Osteoblast (primary cell): ENCODE measurements at places on chromosomes 6 and 20. TPM values are rescaled to one million over a fixed set of nuclear protein-coding genes. Genes with fewer than 3 reads are reported as not detected.

Gene PRRT1
- under 0.01 TPM in 1 of 2 replicates, not detected in the other for total RNA-seq

Gene TRAPPC3L
- under 0.01 and 0.29 TPM in 2 replicates for total RNA-seq

Gene JAG1
- total RNA-seq: 49.2 and 60.1 TPM in 2 replicates

Gene ZSWIM3
- 4.7 and 5.3 TPM in 2 replicates for total RNA-seq

Gene BPIFB4
- total RNA-seq: not detected in 2 replicates

Gene LAMA2
- 3.5 and 9.4 TPM in 2 replicates for total RNA-seq

Gene CLVS2
- not detected in 2 replicates for total RNA-seq

DNA sequence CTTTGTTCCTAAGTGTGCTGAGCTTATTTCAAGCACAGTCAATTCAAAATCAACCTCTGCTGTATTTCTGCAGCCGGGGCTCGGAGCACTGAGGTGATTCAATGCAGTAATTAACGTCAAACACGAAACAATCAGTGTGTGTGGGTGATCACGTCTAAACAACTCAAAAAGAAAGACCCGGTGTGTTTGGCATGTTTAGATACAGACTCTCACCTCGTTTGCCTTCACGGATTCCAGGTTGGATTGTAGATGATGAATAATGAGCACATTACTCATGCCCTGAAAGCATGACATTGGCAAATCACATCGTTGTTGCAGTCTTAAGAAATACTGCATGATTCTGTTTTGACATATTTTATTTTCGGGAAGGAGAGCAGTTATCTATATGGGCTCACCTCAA, 231.0 kb downstream of the QKI start:
- H3K4me1 ChIP-seq: no peaks in the 10 kb centered on the region
- no peaks in the 10 kb centered on the region for H3K36me3 ChIP-seq
- H3K27me3 ChIP-seq: no peaks in the 10 kb centered on the region
- no peak for DNase-seq

DNA sequence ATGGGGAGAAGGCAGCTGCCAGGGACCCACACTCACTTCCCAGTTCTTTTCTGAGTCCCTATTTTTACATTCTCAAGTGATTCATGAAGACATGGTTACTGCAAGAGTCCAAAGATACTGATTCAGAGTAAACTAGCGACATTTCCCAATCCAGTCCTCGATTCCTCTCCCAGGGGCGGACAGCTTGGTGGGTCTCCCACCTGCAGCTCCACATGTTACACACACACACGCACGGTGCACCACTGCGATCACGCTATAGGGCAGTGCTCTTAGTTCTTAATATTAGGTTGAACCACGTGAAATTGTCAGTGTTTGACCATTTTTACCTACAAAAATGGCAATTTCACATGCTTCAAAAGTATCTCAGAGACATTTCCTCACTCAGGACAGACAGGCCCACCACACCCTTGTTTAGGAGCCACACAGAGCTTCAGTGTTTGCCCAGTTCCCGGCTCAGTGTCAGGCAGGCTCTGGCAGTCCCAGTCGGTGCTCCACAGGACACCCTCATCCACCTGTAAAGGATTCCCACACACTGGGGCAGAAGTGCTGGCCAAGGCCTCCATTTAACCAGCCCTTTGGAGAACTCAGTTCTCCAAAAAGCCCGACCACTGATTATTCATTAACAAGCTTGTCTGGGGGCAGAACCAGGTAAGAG, 51.8 kb downstream of the RRBP1 start:
- peaks cover 99% of the 10 kb centered on the region for H3K36me3 ChIP-seq
- H3K27ac ChIP-seq: no peak overlapping the region
- no peak overlapping the region for H3K4me3 ChIP-seq

DNA sequence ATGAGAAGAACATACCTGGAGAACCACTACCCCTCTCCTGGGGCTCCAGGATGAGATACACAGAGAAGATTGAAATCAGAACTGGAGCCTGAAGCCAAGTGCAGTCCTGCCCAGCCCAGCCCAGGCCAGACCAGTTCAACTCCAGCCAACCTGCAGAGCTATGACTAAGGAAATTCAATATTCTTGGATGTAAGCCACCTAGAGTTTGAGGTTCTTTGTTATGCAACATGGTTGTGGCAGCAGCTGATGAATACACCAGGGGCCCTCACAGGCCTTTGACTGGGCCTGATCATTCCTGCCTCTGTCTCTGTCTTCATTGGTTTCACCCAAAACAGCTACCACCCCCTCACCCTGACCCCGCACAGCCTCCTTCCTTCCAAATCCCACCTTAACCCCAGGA, 167.8 kb downstream of the LRFN2 start:
- no peaks in the 10 kb centered on the region for H3K36me3 ChIP-seq
- H3K27me3 ChIP-seq: no peaks in the 10 kb centered on the region
- no peak for DNase-seq
- H3K4me1 ChIP-seq: no peaks in the 10 kb centered on the region
- H3K4me3 ChIP-seq: no peak overlapping the region
- H3K27ac ChIP-seq: no peak overlapping the region

GRCh38 chr6:30767158-30767943, 23.0 kb upstream of the IER3 start:
- no peak overlapping the region for H3K27ac ChIP-seq
- H3K4me3 ChIP-seq: no peak overlapping the region
- no peaks in the 10 kb centered on the region for H3K36me3 ChIP-seq
- peaks cover 39% of the 10 kb centered on the region for H3K4me1 ChIP-seq
- DNase-seq: no peak

GRCh38 chr6:87391334-87391733, 16.4 kb upstream of the CFAP206 start:
- no peak overlapping the region for H3K27ac ChIP-seq
- H3K27me3 ChIP-seq: no peaks in the 10 kb centered on the region
- H3K36me3 ChIP-seq: no peaks in the 10 kb centered on the region
- H3K4me3 ChIP-seq: no peak overlapping the region

GRCh38 chr6:13478525-13478966, 8.9 kb downstream of the GFOD1 start:
- H3K36me3 ChIP-seq: no peaks in the 10 kb centered on the region
- no peaks in the 10 kb centered on the region for H3K4me1 ChIP-seq
- no peak overlapping the region for H3K4me3 ChIP-seq
- no peak overlapping the region for H3K27ac ChIP-seq
- no peak for DNase-seq

- H3K27me3 ChIP-seq: no peaks in the 10 kb centered on the region
- no peaks in the 10 kb centered on the region for H3K4me1 ChIP-seq
- DNase-seq: no peak
- H3K36me3 ChIP-seq: no peaks in the 10 kb centered on the region
Measured at GRCh38 chr6:147716434-147716833, 207.9 kb downstream of the SAMD5 start.

DNA sequence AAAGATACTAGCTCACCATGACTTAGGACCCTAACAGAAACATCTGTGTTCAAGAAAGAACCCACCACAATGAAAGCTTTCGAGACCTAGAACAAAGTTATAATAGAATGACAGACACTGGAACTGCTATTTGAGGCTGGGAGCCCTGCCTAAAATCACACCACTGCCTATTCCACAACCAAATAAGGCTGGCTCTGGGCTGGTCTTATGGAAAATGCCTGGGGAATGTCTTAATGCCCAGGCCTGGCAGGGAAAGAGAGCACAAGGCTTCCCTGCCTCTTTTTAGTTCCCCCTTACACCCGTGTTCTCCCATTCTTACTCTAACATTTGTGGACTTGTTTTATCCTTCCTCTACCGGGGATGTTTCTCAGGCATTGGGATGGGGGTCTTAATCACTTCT, 5.6 kb upstream of the METTL24 start:
- no peaks in the 10 kb centered on the region for H3K36me3 ChIP-seq
- H3K4me3 ChIP-seq: no peak overlapping the region
- H3K4me1 ChIP-seq: no peaks in the 10 kb centered on the region
- H3K27me3 ChIP-seq: peaks cover 62% of the 10 kb centered on the region
- no peak for DNase-seq
- H3K27ac ChIP-seq: no peak overlapping the region

DNA sequence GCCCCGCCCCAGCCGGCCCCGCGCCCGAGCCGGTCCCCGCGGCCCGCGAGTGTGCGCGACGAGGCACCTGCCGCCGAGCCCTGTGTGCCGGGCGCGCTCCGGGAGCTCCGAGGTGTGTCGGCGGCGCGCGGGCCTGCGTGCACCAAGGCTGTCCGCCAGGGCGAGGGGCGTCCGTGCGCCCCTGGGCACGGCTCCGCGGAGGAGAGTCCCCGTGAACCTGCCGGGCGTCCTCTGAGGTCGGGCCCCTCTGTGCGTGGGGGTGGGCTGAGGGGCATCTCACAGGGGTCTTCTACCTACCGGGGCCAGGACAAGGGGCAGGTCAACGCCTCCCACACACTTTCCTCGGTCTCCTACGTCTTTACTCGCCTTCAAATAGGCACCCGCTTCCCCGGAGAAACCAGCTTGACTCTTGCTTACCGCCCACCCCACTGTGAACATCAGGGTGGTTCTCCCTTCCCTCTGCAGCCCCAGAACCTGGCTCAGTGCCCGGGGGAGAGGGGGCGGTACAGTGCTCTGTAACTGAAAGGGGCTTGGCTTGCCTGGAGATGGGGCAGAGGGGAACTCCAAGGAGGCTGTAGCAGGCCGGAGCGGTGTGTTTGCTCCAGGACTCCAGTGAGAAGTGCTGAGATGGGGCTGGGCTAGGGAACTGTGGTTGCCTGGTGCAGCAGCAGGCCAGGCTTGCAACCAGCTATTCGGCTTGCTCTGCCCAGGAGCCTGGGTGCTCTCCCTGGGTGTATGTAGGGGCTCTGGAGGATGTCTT, at the start of gene SAMD10:
TSS of gene SAMD10 (minus strand) at position 86 of the 760 bp plus-strand sequence. CDS start 175 bp downstream, outside the sequence.
- DNase-seq: peak; percentile 85
- peak within 1 kb of the TSS; percentile 98 for H3K4me3 ChIP-seq
- H3K36me3 ChIP-seq: peaks cover 19% of the 10 kb centered on the region
- no peaks in the 10 kb centered on the region for H3K27me3 ChIP-seq
- H3K4me1 ChIP-seq: peaks cover 35% of the 10 kb centered on the region
- no peak within 1 kb of the TSS for H3K27ac ChIP-seq

GRCh38 chr6:13629459-13630116, 14.5 kb downstream of the NOL7 start:
- no peaks in the 10 kb centered on the region for H3K27me3 ChIP-seq
- H3K4me3 ChIP-seq: no peak overlapping the region
- H3K27ac ChIP-seq: no peak overlapping the region
- peaks cover 40% of the 10 kb centered on the region for H3K36me3 ChIP-seq
- DNase-seq: peak; percentile 15

- DNase-seq: peak; percentile 97
- peaks cover 26% of the 10 kb centered on the region for H3K4me1 ChIP-seq
- peak within 1 kb of the TSS; percentile 59 for H3K27ac ChIP-seq
- peak within 1 kb of the TSS; percentile 83 for H3K4me3 ChIP-seq
Measured at GRCh38 chr6:53794720-53795339, at the start of gene LRRC1. Gene LRRC1 (plus strand): TSS chr6:53795005. CDS start chr6:53795257, 252 bp downstream.

DNA sequence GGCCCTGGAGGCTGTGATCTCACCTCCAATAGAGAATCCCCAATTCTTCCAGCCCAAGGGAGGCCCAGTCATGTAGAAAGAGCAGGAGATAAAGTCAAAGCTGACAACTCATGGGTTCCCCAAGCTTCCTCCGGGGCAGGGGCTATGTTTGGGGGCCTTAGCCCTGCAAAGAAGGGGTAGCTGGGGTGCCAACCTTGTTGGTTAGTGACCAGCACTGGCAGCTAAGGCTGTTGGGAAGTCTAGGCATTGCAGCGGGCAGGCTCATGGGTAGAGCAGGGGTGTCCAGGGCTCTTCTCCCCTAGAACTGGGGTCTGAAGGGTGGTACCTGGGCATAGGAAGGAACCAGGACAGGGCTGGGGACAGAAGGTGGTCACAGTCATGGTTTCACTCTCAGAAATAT, 36.4 kb downstream of the TGM2 start:
- no peak for DNase-seq
- peaks cover 56% of the 10 kb centered on the region for H3K36me3 ChIP-seq
- no peaks in the 10 kb centered on the region for H3K27me3 ChIP-seq
- peaks cover 40% of the 10 kb centered on the region for H3K4me1 ChIP-seq
- H3K4me3 ChIP-seq: no peak overlapping the region

DNA sequence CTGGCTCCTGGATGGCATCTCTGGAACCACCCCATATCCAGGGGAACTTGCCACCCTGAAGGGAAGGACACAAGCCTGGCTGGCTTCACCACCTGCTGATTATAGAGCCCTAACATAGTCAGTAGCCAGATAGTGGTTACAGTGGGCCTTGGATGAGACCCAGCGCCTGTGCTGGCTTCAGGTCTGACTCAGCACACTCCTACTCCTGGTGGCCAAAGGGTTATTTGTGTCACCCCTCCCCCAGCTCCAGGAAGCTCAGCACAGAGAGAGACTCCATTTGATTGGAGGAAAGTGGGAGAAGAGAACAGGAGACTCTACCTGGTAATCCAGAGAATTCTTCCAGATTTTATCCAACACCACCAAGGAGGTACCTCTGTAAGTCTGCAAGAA, 12.8 kb downstream of the SNX14 start:
- H3K27ac ChIP-seq: peak overlapping the region; percentile 13
- H3K4me1 ChIP-seq: peaks cover 16% of the 10 kb centered on the region
- DNase-seq: peak; percentile 67
- no peaks in the 10 kb centered on the region for H3K27me3 ChIP-seq

- peak overlapping the region; percentile 97 for H3K4me3 ChIP-seq
- peak; percentile 65 for DNase-seq
- H3K27me3 ChIP-seq: no peaks in the 10 kb centered on the region
- peaks cover 32% of the 10 kb centered on the region for H3K36me3 ChIP-seq
- peak overlapping the region; percentile 78 for H3K27ac ChIP-seq
Measured at GRCh38 chr6:28922821-28923317, 916 bp downstream of the TRIM27 start.

DNA sequence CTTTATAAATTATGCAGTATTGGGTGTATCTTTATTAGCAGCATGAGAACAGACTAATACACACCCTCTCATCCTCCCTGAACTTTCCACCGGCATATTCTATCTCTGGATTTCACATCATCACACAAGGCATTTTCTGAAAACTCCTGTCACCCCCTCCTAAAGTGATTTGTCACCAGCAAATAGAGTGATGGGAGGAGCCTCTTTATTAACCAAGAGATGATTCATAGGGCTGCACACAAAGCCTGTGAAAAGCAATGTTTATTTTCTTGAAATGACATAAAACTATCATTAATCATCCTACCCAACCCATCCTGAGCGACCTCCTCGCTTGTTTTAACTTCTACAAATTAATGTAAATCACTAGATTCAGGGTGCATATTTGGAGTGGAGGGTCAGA, 394.7 kb upstream of the SULF2 start:
- peaks cover 11% of the 10 kb centered on the region for H3K27me3 ChIP-seq
- no peaks in the 10 kb centered on the region for H3K4me1 ChIP-seq
- H3K27ac ChIP-seq: no peak overlapping the region

DNA sequence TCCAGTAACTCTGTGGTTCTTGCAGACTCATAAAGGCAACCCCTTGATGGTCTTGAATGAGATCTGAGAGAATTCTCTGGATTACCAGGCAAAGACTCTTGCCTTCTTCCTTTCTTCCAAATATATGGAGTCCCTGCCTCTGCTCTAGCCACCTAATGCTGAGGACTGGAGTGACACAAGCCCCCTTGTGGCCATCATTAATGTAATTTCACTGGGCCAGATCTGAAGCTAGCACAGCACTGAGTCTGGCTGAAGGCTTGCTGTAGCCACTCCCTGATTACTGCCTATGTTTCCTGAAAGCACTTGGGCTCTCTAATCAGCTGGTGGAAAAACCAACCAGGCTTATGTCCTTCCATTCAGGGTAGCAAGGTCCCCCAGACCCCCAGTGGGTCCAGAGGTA, 559.3 kb upstream of the IRAK1BP1 start:
- no peak overlapping the region for H3K4me3 ChIP-seq
- H3K27me3 ChIP-seq: no peaks in the 10 kb centered on the region
- no peak for DNase-seq
- H3K36me3 ChIP-seq: no peaks in the 10 kb centered on the region
- no peaks in the 10 kb centered on the region for H3K4me1 ChIP-seq

GRCh38 chr6:136547336-136547735, 2.9 kb downstream of the MAP7 start:
- H3K4me3 ChIP-seq: no peak overlapping the region
- H3K4me1 ChIP-seq: peaks cover 10% of the 10 kb centered on the region
- H3K27ac ChIP-seq: no peak overlapping the region
- peak; percentile 93 for DNase-seq
- peaks cover 62% of the 10 kb centered on the region for H3K27me3 ChIP-seq

GRCh38 chr6:151180330-151181048, 59.3 kb upstream of the AKAP12 start:
- peaks cover 3% of the 10 kb centered on the region for H3K4me1 ChIP-seq
- H3K27me3 ChIP-seq: no peaks in the 10 kb centered on the region
- no peak overlapping the region for H3K4me3 ChIP-seq
- DNase-seq: no peak
